ENCODE measurements at places on chromosomes 6 and 20.
A peak's percentile ranks its signal among the peaks of the same experiment; 100 is the strongest.

DNA sequence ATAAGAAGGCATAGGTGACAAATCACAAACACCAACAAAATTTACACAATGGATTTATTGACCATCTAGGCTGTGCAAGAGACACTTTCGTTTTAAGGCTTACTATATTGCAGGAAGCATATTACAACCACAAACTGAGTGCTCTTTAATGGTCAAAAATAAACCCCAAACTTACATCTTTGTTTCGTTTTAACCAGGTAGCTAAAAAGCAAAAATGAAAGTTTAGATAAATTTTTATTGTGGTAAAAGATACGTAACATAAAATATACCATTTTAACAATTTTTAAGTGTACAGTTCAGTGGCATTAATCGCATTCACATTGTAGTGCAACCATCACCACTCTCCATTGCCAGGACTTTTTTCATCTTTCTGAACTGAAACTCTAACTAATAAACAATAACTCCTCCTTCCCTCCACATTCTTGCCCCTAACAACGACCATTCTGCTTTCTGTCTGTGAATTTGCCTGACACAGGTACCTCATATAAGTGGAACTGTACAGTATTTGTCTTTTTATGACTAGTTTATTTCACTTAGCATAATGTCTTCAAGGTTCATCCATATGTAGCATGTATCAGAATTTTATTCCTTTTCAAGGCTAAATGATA, 32.3 kb upstream of the DUSP22 start:
- DNase-seq, result no peak

GRCh38 chr20:13166011-13166410, 55.1 kb upstream of the ISM1 start:
- no peak for DNase-seq

GRCh38 chr6:167537816-167538215, 212.9 kb downstream of the TTLL2 start:
- DNase-seq, result no peak

- no peak for DNase-seq
Measured at GRCh38 chr20:6835609-6836008, 68.1 kb downstream of the BMP2 start.

DNA sequence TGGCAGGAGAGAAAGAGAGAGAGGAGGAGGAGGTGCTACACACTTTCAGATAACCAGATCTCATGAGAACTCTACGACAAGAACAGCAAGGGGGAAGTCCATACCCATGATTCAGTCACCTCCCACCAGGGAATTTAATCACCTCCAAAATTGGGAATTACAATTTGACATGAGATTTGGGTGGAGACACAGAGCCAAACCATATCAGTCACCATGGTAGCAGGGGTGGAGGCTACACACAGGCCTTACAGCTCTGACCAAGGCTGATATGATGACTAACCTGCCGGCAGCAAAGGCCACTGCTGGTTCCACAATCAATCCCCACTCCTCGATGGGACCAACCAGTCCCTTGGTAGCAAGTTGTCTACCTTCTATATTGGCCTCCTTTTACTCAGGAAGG, 13.6 kb upstream of the RBM24 start:
- DNase-seq, result no peak

GRCh38 chr6:118985123-118985830, 50.3 kb upstream of the MCM9 start:
- DNase-seq, result no peak

GRCh38 chr6:25553502-25553901, 98.5 kb upstream of the SCGN start:
- DNase-seq, result no peak

DNA sequence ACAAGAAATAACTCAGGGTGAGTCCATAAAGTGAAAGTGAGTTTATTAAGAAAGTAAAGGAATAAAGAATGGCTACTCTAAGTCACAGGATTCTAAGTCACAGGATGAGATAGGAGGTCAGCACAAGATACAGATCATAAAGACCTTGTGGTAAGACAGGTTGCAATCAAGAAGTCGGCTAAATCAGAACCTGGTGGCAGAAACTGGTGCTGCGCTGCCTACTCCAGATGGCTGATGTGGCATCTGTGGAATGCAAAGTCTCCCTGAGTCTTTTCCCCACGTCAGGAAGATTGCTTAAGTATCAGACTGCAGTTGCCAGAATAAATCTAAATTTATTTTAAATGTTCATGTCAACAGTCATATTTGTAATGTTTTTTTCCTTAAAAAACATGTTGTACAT, 10.7 kb upstream of the KCNK15 start:
- no peak for DNase-seq

GRCh38 chr6:20811109-20811761, 277.0 kb downstream of the CDKAL1 start:
- no peak for DNase-seq

DNA sequence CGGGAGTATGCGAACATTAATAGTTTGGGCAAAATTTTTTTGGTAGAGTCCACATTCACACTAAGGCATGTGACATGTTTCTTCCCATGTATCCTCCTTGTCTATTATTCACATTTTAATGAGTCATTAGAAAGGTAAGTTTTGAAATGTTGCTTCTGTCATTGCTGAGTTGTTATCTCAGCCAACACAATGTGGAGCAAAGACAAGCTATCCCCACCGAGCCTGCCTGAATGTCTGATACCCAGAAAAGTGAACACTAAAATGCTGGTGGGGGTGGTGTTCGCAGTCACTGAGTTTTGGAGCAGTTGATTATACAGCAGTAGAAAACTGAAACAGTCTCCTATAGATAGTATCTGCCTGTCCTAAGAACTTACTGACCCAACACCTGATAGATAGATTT, 68.3 kb upstream of the ASF1A start:
- DNase-seq, result no peak

GRCh38 chr6:121697921-121698320, 262.5 kb downstream of the GJA1 start:
- DNase-seq, result no peak

DNA sequence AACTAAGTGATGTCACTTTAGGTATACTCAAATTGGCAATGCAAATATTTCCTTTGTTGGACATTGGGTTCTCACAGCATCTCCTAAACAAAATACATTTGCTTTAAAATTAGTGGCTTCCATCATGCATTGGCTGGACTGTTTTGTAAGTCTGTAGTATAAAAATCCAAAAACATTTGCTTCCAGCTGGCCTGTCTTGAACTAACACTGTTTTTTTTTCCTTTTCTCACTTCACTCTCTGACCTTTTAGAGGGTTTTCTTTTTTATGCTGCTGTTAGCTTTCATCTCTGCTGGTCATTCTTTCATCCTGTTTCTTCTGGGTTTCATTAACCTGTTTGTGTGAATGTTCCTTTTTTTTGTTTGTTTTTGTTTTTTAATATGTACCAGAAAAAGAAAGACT, 121.7 kb upstream of the MLIP start:
- no peak for DNase-seq

DNA sequence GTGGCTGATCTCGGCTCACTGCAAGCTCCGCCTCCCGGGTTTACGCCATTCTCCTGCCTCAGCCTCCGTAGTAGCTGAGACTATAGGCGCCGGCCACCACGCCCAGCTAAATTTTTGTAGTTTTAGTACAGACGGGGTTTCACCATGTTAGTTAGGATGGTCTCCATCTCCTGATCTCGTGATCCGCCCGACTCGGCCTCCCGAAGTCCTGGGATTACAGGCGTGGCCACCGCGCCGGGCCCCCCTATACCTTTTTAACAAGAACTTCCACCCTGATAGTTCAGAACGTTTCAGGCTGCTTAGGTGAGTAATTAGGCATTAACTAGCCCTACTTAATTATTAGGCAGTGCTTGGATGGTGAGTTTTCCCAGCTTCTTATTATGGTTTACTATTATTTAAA, 552.5 kb downstream of the BCKDHB start:
- DNase-seq, result no peak

- no peak for DNase-seq
Measured at GRCh38 chr6:143619824-143620401, 57.9 kb upstream of the PHACTR2 start.

DNA sequence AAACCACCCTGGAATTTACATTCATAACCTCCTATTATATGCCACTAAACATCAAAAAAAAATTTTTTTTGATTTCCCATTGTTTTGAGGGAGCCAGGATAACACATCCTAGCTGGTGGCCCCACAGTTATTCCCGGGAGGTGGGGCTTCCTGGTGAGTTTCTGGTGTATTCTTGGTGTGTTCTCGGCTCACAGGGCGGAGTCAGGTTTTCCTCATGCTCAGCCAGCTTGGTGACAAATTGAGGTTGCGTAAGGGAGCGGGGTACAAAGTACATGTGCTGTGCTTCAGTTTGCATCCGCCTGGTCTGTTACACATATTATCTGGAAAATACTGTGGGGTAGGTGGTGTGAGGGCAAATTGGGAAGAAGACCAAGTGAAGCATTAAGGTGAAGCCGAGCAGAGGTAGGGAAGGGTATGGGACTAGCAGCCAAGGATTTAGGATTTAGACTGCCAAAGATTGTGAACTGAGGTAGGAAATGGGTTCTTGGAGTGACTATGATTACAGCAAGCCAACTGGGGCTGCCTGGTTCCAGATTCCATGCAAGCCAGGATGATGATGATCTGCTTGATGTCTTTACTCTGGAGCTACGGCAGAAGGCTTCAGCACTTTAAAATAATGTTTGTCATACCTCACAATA, 46.2 kb upstream of the EEF1A1 start:
- peak; percentile 91 for DNase-seq

DNA sequence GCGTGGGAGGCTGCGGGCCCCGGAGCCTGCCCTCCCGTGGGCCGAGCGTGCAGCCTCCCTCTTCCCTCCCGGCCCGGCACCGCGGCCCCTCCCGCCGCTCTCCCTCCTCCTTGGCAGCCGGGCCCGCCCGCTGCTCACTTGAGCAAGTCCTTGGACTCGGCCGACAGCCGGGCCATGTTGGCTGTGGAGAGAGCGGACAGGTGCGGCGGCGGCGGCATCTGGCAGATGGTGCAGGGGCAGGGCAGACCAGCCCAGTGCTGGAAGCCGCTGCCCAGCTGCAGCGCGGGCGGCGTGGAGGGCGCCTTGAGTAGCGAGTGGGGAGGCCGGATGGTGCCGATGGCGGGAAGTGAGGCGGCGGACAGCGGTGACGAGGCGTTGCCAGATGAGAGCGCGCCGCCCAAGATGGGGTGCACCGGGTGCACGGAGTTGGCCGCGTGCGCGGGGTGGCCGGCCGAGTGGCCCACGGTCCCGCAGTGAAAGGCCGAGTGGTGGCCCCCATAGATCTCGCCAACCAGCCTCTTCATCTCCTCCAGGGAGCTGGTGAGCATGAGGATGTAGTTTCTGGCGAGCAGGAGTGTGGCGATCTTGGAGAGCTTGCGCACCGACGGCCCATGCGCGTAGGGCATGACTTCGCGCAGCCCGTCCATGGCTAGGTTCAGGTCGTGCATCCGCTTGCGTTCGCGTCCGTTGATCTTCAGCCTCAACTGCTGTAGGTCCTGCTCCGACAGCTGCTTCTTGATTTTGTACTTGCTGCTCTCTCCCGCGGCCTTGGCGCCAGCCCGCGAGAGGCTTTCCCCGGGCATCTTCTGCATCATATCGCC, 766 bp downstream of the OLIG3 start:
- DNase-seq, result no peak

GRCh38 chr6:136614994-136615393, 64.8 kb upstream of the MAP7 start:
- no peak for DNase-seq

DNA sequence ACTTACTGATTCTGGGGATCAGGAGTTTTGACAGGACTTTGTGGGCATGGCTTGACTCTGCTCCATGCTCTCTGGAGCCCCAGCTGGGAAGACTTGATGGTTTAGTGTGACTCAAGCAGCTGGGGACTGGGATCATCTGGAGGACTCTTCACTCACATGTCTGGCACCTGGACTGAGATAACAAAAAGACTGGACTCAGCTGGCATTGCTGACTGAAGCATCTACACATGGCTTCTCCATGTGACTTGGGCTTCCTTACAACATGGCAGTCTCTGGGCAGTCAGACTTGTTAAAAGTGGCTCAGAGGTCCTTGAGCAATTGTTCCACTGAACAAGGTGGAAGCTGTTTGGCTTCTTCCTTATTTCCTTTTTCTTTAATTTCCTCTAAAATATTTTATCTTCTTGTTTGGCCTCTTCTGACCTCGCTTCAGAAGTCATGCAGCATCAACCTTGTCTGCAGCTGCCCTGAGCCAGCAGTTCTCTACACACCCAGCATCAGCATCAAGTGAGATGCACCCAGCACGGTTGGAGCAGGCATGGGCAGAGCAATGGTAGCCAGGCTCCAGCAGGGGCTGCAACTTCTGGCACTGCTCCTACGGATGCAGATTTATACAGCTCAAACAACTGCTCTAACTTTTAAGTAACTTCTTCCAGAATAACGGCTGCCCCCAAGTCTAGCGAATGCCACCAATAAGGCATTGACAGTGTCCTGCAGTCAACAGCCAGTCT, 5.6 kb upstream of the HM13 start:
- no peak for DNase-seq

DNA sequence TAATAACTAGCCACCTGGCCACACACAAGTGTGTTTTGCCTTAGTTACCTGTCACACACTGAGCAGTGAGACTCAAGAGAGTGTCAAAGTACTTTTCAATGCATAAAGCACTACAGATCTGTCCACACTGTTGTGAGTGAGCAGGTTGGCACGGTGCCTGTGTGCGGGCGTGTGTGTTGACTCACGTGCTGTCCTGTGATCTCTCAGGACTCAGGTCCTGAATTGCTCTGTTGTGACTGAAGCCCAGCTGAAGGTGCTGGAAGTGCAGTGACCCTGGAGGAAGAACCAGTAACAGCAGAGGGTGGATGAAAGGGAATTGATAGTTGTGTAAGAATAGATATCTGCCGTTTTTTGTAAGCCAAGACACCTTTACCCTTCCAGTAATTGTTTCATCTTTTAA, 18.3 kb downstream of the SLC16A10 start:
- DNase-seq, result peak; percentile 74

DNA sequence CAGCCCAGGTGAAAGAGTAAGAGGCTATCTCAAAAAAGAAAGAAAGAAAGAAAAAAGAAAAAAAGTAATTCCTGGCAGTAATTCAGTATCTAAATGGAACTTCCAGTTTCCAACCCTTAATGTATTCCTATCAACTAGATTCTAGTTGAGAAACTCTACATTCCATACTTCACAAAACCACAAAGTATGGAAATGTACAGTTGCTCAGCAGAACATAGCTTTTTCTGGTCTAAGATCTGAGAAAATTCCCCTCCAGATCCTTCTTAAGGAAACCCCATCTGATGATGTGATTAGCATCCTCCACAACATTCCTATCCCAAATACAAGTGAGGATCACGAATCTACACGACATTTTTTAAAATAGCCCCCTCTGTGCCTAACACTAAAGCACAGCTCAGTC, 3.6 kb downstream of the ARMH2 start:
- DNase-seq, result no peak

- peak; percentile 85 for DNase-seq
Measured at GRCh38 chr20:362271-363254, 15.7 kb downstream of the NRSN2 start.

Measured in suppressor macrophage treated with lipopolysaccharide for 1 hour (primary cell).